Stromal cell of bone marrow (primary cell): ENCODE measurements at places on chromosomes 3 and 15.

GRCh38 chr15:100763835-100764750 is 115.5 kb upstream of the ALDH1A3 start:
- no peak for DNase-seq

DNA sequence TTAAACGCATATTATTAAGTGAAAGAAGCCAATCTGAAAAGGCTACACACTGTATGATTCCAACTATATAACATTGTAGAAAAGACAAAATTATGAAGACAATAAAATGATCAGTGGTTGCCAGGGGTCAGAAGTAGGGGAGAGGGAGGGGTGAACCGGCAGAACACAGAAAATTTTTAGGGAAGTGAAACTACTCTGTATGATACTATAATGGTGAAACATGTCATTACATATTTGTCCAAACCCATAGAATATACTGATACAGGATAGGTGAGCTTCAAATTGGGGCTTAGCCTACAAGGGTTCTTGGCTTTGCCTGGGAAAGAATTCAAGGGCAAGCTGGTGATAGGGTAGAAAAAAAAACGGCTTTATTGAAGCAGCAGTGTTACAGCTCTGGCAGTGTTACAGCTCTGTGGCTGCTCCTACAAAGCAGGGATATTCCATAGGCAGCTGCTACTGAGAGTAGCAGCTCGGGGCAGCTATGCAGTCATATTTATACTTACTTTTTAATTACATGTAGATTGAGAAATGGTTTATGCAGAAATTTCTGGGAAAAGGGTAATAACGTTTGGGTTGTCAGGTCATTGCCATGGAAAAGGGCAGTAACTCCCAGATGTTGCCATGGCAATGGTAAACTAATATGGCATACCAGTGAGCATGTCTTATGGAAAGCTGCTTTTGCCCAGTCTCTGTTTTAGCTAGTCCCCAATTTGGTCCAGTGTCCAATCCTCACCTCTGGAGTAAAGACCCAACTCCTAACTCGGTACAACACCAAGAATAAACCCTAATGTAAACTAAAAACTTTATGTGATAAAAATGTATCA is 125.1 kb upstream of the SLC25A36 start:
- no peak for DNase-seq

- DNase-seq: no peak
Measured at GRCh38 chr15:51263116-51263515, 75.3 kb downstream of the CYP19A1 start.

- DNase-seq: peak; percentile 86
Measured at GRCh38 chr3:148757238-148758215, 59.8 kb downstream of the AGTR1 start.

DNA sequence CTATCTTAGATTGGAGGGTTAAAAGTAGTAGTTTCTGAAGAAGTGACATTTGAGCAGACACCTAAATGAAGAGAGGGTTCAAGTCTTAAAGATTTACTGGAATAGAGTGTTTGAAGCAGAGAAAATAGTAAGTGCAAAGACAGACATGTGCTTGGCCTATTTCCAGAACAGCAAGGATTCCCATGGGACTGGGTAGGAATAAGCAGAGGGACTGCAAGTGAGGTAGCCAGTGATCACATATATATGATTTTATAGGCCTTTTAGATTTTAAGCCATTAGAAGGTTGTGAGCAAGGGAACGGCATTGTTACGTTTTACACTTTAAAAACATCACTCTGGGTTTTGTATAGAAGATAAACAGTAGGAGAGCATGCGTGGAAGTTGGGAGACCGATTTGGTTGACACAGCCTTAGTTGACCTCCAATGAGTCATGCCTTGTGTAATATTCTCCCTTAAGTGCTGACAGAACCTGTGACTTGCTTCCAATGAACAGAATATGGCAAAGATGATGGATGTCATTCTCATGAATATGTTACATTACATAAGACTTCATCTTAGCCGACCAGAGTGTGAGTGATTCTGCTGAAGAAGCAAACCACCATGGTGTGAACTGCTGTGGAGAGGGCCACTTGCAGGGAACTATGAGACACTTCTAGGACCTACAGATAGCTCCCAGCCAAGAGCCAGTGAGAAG is 37.1 kb upstream of the SLC4A7 start:
- peak; percentile 98 for DNase-seq

DNA sequence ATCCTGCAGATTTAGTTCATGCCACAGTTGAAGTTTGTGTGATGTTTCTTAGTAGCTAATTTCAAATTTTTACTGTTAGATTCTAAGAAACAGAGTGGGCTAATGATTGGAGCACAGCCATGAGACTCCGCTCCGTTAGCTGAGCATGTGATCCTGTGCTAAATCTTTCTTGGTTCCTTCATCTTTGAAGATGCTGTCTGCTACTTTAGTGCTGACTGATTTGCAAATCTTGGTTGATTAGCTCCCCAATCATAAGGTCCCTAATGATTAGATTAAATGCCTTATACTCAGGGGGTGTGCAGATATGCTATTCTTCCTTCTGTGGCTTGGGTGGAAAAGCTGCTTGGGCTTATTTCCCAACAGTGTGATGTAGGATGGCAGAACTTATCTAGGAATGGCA is 129.5 kb upstream of the ZBED2 start:
- DNase-seq: no peak

- DNase-seq: no peak
Measured at GRCh38 chr15:79965846-79966630, 5.0 kb downstream of the BCL2A1 start.

DNA sequence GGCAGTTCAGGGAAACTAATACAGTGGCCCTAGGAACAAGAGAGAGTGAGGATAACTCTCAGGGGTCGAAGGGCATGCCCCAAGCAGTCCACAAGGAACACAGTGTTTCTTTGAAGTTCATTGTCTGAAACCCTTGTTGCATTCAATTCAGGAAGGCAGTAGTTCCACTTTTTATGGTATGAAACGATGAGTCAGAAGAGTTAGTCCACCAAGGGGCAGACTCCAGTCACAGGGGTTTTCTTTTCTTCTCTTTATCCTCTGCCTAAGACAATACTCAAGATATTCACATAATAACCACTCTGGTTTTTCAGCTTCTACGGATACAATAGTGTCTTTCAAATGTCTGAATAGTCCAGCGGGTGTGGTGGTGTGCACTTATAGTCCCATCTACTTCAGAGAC is 23.7 kb upstream of the TICRR start:
- no peak for DNase-seq

GRCh38 chr3:197782230-197782629 is 8.8 kb upstream of the LRCH3 start:
- no peak for DNase-seq

DNA sequence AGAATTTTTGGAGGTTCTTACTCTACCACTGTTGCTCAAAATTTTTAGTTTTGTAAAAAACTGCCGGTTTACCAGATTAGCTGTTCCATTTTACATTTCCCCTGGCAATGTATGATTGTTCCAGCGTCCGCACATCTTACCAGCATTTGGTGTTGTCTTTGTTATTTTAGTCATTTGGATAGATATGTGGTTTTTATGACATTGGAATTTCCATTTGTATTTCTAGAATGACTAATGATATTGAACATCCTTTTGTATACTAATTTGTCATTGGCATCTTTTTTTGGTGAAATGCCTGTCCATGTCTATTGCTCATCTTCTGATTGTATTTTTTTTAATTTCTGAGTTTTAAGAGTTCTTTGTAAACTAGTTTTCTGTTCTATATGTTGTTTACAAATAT is 28.5 kb downstream of the LRRC28 start:
- no peak for DNase-seq
